ENCODE measurements at places on chromosomes 1 and 21. TPM values are rescaled to one million over a fixed set of nuclear protein-coding genes. Genes with fewer than 3 reads are reported as not detected.

GRCh38 chr1:50183378-50184133 lies 74.8 kb downstream of the ELAVL4 start:
- no peaks in the 10 kb centered on the region for H3K4me1 ChIP-seq
- no peaks in the 10 kb centered on the region for H3K27me3 ChIP-seq
- no peak for DNase-seq
- H3K36me3 ChIP-seq: no peaks in the 10 kb centered on the region

- H3K4me1 ChIP-seq: no peaks in the 10 kb centered on the region
- no peak overlapping the region for H3K27ac ChIP-seq
- DNase-seq: peak; percentile 46
These were observed 38.5 kb upstream of the TDRD10 start for GRCh38 chr1:154463512-154463990.

DNA sequence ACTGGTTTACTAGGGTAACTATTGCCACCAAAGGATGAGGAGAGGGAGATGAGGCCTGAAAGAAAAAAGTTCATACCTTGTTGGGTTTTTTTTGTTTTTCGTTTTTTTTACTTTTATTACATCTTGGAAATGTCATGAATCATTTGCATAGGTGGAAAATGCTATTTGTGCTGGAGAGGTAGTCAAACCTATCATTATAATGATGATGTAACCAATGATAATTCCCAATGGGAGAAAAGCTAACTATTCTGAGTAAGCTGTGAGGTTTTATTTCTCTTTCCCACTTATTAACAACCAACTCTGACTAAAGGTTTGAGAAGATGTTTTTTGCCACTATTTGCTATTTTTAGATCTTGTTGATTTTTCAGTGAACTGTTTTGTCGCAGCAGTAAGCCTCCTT lies 29.0 kb downstream of the SH3GLB1 start:
- DNase-seq: no peak
- H3K27ac ChIP-seq: no peak overlapping the region
- peaks cover 4% of the 10 kb centered on the region for H3K36me3 ChIP-seq
- no peaks in the 10 kb centered on the region for H3K4me1 ChIP-seq
- H3K4me3 ChIP-seq: no peak overlapping the region

Gene FCRL3
- 0.10 TPM for total RNA-seq

- peak; percentile 89 for DNase-seq
- H3K27me3 ChIP-seq: no peaks in the 10 kb centered on the region
- no peaks in the 10 kb centered on the region for H3K4me1 ChIP-seq
- H3K36me3 ChIP-seq: no peaks in the 10 kb centered on the region
These were observed 772 bp downstream of the ADAM15 start for GRCh38 chr1:155051777-155052398.

Gene SPRR1B
- not detected for total RNA-seq
